ENCODE measurements at places on chromosomes 4 and X.

GRCh38 chr4:85399270-85399669 is 75.7 kb upstream of the ARHGAP24 start:
- DNase-seq: no peak

DNA sequence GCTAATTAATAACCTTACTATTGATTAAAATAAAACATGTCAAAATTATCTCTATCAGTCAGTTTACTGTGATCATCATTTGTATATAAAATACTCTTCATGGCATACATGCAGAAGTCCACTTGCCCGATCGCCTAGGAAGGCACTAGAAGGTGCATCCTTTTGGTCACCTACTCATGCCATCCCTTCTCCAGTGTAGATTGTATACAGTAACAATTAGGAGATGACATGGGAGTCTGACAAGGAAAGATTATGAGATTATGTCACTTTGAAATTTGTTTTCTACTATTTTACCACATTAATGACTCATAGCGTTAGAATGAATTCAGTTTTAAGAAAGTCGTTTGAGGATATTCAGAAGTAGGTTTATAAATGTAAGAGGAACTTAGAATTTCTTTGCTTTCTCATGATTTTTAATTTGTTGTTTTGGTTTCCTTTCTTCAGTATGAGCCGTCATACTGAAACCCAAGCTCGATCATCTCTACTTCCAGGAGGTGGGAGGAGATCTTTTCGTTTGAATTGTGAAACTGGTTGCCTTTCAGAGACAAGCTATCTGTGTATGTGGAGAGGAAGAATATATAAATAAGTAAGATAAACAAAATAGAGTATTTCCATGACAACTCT is 51.1 kb upstream of the UNC5C start:
- no peak for DNase-seq

DNA sequence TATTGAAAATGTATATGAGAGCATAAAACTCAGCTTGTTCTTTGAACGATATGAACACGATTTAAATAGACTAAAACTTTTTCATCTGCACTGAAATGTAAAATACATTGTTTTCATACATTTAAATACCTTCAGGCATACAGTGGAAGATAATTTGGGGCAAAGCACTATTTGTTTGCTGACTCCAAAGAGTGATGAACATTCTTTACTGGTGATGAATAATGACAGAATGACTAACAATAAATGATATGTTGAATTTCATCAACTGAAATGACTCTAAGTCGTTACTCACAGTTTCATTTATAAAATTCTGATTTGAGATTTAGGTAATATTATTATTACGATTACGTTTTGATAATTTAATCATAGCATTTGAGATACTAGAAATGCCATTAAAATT is 1160.1 kb downstream of the NLGN4X start:
- DNase-seq: no peak

DNA sequence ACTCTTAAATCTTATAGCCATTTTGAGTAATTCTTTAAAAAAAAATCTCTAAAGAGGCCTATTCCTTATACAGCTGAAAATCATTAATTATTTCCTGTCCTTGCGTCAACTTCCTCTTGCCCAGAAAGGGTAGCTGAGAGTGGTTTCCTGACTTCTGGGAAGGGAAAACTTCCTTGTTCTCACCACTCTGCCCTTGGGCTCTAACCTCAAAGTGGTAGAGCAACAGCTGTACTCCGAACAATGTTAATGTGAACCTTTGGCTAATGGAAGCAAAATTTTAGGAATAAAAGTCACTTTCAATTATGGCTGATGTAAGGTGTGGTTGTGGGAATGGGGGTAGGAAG is 15.3 kb downstream of the KLHL2 start:
- peak; percentile 56 for DNase-seq

GRCh38 chr4:53500546-53500945 is 90.7 kb downstream of the LNX1 start:
- no peak for DNase-seq

DNA sequence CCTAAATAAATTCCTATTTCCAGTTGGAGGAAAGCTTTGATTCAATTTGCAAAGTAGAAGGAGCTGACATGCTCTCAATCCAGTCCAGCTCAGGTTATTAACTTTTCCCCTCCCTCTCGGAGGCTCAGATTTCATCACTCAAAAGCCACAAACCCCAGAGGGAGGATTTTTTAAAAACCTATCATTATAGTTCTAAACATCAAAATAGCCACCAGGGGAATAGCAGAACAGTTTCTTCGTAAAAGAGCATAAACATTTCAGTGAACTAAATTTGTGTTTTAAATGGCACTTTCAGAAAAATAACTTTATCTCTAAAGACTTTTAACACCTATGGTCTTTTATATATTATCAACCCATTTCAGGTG is 8.8 kb downstream of the GPRIN3 start:
- DNase-seq: peak; percentile 43
